Activated CD8-positive, alpha-beta T cell treated with anti-CD3 and anti-CD28 coated beads, Interleukin-2, amount 10 ng/mL, durations not matched to agents 7 days and 5 days (primary cell): ENCODE measurements at places on chromosomes 16 and 17. TPM values are rescaled to one million over a fixed set of nuclear protein-coding genes. Genes with fewer than 3 reads are reported as not detected.
A peak's percentile ranks its signal among the peaks of the same experiment; 100 is the strongest.

GRCh38 chr17:80939151-80940145 lies 52.2 kb upstream of the CHMP6 start:
- no peaks in the 10 kb centered on the region for H3K27me3 ChIP-seq
- peaks cover 31% of the 10 kb centered on the region for H3K4me1 ChIP-seq
- no peak for DNase-seq
- peak overlapping the region; percentile 84 for H3K27ac ChIP-seq
- H3K36me3 ChIP-seq: peaks cover 24% of the 10 kb centered on the region

- no peak overlapping the region for H3K27ac ChIP-seq
- H3K4me3 ChIP-seq: no peak overlapping the region
- no peaks in the 10 kb centered on the region for H3K4me1 ChIP-seq
- peaks cover 41% of the 10 kb centered on the region for H3K36me3 ChIP-seq
Observed at GRCh38 chr16:25171390-25171789, 45.4 kb upstream of the AQP8 start.

DNA sequence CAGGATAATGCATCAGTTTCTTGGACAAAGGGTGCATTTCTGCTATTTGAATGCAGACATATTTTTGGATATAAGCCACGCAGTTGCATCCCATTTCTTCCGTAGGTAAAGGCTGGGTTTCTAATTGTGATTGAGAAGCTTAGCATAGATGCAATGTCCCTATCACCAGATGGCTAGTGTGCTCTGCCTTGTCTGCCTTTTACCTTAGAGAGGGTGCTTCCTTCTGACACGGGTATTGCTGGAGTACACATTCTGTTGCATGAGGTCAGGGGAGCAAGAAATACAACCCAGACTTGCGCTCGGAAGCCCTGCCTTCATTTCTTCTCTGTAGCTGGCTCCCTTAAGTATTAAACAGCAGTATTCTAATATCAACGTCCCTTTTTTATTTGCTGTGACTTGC lies 337.4 kb downstream of the WWOX start:
- H3K36me3 ChIP-seq: peaks cover 14% of the 10 kb centered on the region
- no peak for DNase-seq
- no peak overlapping the region for H3K27ac ChIP-seq
- no peaks in the 10 kb centered on the region for H3K27me3 ChIP-seq
- no peak overlapping the region for H3K4me3 ChIP-seq

DNA sequence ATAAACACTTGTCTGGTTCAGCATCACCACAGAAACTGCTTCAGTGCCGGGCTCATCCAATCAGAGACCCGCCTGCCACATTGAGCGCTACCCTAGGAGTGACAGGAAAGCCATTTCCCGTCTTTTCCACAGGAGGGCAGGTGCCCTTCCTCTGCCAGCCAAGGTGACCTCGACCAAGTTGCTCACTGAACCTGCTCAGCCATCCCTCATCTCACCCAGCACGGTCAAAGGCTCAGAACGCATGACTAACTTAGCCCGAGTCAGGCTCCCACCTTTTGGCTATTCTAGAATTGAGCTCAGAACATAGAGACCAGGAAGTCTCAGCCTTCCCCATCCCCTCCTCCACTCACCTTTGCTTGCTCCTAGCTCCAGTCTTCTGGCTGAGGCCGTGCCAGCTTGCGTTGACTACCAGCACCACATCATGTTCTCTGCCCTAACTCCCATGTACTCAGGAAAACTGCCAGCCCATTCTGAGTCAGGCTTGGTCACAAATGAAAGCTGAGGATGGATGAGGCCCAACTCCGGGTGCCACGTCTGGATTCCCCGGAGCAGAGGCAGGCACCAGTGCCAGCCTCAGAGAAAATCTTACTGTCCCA lies 15.6 kb downstream of the MRPS23 start:
- H3K27ac ChIP-seq: peak overlapping the region; percentile 80
- no peaks in the 10 kb centered on the region for H3K4me1 ChIP-seq
- peak overlapping the region; percentile 35 for H3K4me3 ChIP-seq
- H3K27me3 ChIP-seq: no peaks in the 10 kb centered on the region

- H3K36me3 ChIP-seq: no peaks in the 10 kb centered on the region
- H3K4me3 ChIP-seq: no peak overlapping the region
- peaks cover 8% of the 10 kb centered on the region for H3K27me3 ChIP-seq
- H3K27ac ChIP-seq: no peak overlapping the region
- H3K4me1 ChIP-seq: peaks cover 5% of the 10 kb centered on the region
Observed at GRCh38 chr17:57910462-57911420, 44.5 kb downstream of the CUEDC1 start.

DNA sequence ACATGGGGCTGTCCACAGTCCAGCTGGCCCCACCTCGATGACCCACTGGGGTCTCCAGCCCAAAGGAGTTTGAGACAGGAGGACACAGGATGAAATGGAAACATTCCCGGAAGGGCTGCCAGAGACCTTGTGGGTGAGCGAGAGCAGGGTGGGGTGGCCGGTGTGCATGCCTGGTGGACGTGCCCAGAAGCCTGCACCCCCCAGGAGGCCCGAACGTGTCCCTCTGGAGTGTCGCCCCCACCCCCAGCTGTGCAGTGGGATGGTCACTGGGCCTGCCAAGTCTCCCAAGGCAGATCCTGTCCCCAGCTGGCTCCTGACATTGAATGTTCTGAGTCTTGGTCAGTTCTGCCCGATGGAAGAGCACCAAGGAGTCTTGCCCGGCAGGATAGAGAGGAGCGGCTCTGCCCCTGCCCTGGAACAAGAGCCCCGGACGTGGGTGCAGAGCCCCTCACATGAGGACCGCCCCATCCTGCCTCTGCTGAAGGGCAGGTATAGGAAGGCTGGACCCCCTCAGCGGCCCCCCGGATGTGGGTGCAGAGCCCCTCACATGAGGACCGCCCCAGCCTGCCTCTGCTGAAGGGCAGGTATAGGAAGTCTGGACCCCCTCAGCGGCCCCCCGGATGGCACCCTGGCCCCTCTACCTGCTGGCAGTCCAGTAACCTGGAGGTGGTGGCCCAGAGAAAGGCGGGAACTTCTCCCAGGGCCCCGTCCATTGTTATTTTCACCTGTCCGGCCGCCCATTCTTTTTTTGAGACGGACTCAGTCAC lies 3.1 kb upstream of the CAPN15 start:
- no peak overlapping the region for H3K27ac ChIP-seq
- H3K27me3 ChIP-seq: no peaks in the 10 kb centered on the region
- H3K4me3 ChIP-seq: no peak overlapping the region
- no peak for DNase-seq
- H3K36me3 ChIP-seq: peaks cover 7% of the 10 kb centered on the region

DNA sequence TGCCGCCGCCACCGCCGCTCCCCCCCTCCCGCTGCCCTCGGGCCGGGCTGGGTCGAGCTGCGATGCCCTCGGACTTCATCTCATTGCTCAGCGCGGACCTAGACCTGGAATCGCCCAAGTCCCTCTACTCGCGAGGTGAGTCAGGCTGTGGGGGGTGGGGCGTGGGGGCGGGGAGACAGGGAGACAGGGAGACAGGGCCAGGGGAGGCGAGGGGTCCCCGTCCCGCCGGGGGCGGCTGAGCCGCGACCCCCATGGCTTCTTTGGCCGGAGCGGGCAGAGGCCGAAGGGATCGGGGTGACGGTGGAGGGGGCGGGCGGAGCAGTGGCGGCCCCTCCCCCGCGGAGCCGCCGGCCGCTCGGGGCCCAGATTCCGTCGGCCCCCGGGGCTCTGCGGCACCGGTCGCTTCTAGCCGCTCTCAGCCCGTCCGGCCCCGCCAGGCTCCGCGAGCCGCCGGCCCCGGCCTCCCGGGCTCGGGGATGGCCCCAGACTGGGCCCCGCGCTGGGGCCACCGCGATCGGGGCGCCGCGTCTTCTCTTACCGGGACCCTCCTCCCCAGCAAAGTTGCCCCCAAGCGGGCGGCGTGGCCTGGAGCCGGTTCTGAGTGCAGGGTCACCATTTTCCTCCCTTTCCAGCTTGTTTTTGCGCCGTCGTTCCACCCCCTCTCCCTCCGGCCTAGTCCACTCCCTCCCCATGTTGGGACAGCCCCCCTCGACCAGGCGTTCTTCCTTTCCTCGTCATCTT lies 644 bp downstream of the NFAT5 start:
- H3K27ac ChIP-seq: peak overlapping the region; percentile 95
- H3K4me3 ChIP-seq: peak overlapping the region; percentile 96
- H3K4me1 ChIP-seq: peaks cover 47% of the 10 kb centered on the region

- no peaks in the 10 kb centered on the region for H3K27me3 ChIP-seq
- H3K27ac ChIP-seq: peak overlapping the region; percentile 51
- no peak for DNase-seq
- H3K4me3 ChIP-seq: peak overlapping the region; percentile 95
- peaks cover 54% of the 10 kb centered on the region for H3K4me1 ChIP-seq
Observed at GRCh38 chr16:30367349-30368009, 2.8 kb downstream of the TBC1D10B start.

- no peak overlapping the region for H3K4me3 ChIP-seq
- no peak overlapping the region for H3K27ac ChIP-seq
- H3K4me1 ChIP-seq: peaks cover 40% of the 10 kb centered on the region
- peak; percentile 36 for DNase-seq
- peaks cover 39% of the 10 kb centered on the region for H3K36me3 ChIP-seq
Observed at GRCh38 chr17:77098884-77099545, 41.8 kb upstream of the SEC14L1 start.

DNA sequence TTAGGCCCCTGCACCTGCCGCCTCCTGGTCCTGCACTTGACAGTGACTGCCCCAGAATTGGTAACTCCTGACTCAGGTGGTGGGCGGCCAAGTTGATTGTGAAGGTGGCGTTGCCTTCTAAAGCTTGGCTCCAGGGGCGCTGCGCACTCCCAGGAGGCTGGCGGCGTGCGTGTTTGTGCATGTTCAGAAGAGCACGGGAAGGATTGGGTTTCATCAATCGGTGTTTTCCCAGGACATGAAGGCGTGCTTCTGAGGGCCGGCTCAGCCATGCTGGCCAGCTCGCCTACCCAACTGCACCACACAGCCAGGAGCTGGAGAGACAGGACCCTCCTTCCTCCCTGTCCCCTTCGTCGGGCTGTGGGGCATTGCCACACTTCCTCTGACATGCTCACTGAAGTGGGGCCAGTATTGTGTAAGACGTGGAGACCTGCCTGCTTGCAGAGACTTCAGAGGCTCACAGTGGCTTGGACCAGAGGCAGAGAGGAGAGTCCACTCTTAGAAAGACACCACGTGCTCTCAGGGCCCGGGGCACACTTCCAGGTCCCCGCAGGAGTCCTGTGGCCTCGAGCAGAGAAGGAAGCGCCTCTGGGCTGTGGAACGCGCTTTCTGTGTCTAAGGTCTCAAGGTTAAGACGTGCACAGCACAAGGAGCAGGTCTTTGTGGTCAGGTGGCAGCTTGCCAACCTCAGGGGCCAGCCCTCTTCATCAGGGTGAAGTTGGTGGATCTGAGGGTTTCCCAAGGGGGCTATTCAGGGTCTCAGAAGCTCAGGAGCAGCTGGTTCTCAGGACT lies 2.8 kb downstream of the RAB40C start:
- DNase-seq: no peak
- peaks cover 29% of the 10 kb centered on the region for H3K4me1 ChIP-seq
- H3K27me3 ChIP-seq: no peaks in the 10 kb centered on the region
- H3K36me3 ChIP-seq: peaks cover 5% of the 10 kb centered on the region
- H3K27ac ChIP-seq: no peak overlapping the region
- H3K4me3 ChIP-seq: no peak overlapping the region

GRCh38 chr17:68568581-68568980 lies 32.6 kb downstream of the FAM20A start:
- no peak overlapping the region for H3K27ac ChIP-seq
- DNase-seq: no peak
- no peaks in the 10 kb centered on the region for H3K4me1 ChIP-seq
- H3K36me3 ChIP-seq: no peaks in the 10 kb centered on the region
- H3K27me3 ChIP-seq: peaks cover 16% of the 10 kb centered on the region

- no peak overlapping the region for H3K4me3 ChIP-seq
- peaks cover 52% of the 10 kb centered on the region for H3K36me3 ChIP-seq
- H3K27me3 ChIP-seq: no peaks in the 10 kb centered on the region
- peaks cover 55% of the 10 kb centered on the region for H3K4me1 ChIP-seq
- H3K27ac ChIP-seq: peak overlapping the region; percentile 53
Observed at GRCh38 chr17:59353106-59353854, 21.8 kb downstream of the YPEL2 start.

DNA sequence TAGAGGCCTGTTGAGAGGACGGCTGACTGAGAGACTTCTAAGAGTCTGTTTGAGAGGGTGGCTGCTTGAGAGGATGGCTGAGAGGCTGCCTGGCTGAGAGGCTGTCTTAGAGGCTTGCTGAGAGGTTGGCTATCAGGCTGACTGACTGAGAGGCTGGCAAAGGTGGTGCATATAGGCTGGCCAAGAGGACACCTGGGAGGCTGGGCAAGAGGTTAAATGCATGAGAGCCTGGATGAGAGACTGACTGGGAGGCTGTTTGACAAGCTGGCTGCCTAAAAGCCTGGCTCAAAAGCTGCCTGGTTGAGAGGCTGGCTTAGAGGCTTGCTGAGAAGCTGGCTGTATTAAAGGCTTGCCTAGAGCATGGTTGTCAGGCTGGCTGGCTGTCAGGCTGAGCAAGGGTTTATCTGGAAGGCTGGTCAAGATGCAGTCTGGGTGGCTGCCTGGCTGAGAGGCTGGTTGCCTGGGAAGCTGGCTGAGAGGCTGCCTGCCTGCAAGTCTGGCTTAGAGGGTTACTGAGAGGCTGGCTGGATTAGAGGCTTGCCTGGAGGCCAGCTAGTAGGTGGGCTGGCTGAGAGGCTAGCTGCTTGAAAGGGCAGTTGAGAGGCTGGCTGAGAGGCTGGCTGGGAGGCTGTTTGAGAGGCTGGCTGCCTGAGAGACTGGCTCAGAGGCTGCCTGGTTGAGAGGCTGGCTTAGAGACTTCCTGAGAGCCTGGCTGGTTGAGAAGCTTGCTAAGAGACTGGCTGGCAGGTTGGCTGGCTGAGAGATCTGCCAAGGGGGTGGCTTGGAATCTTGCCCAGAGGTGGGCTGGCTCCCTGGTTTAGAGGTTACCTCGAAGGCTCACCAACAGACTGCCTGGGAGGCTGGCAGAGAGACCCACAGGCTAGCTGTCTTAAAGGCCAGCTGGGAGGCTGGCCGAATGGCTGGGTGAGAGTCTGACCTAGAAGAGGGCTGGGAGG lies 38.3 kb upstream of the ACSM2B start:
- no peaks in the 10 kb centered on the region for H3K36me3 ChIP-seq
- no peak overlapping the region for H3K4me3 ChIP-seq
- no peak for DNase-seq
- no peak overlapping the region for H3K27ac ChIP-seq
- H3K4me1 ChIP-seq: no peaks in the 10 kb centered on the region

DNA sequence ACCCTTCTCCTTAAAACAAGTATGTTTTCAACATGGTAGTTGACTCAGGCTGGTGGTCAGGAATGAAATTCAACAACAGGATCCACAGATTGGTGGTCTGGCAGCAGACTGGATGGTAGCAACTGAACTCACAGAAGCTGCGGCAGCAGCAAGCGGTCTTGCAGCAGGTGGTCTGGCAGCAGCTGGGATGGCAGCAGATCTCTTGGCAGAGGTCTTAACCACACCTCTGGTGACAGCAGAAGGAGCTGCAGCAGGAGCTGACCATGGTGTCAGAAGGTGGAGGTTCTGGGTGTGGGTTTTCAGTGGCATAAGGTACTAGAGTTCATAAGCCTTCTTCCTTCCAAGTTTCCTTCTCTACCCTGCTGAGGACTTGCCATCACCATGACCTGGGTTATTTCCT lies 2.2 kb upstream of the KRTAP4-1 start:
- DNase-seq: no peak
- no peaks in the 10 kb centered on the region for H3K4me1 ChIP-seq
- H3K27me3 ChIP-seq: peaks cover 10% of the 10 kb centered on the region
- H3K36me3 ChIP-seq: no peaks in the 10 kb centered on the region
- no peak overlapping the region for H3K4me3 ChIP-seq

- H3K36me3 ChIP-seq: no peaks in the 10 kb centered on the region
- DNase-seq: no peak
- H3K4me3 ChIP-seq: no peak overlapping the region
- peaks cover 3% of the 10 kb centered on the region for H3K27me3 ChIP-seq
- no peaks in the 10 kb centered on the region for H3K4me1 ChIP-seq
- H3K27ac ChIP-seq: no peak overlapping the region
Observed at GRCh38 chr17:31731118-31731517, 127.9 kb downstream of the COPRS start.

ZNF624 gene
- 4.1 TPM for total RNA-seq

KRTAP9-6 gene
- total RNA-seq: not detected

NUPR1 gene
- not detected for total RNA-seq

HOXB13 gene
- not detected for total RNA-seq

KRTAP3-2 gene
- not detected for total RNA-seq

MT1H gene
- 0.84 TPM for total RNA-seq

ABCC3 gene
- total RNA-seq: not detected

YBX2 gene
- 0.66 TPM for total RNA-seq
